WTC11 (cell line): ENCODE measurements at places on chromosomes 3 and 15.

- DNase-seq: no peak
These were observed 32.1 kb upstream of the PCSK6 start for GRCh38 chr15:101521591-101521990.

- DNase-seq: peak; percentile 65
These were observed 119.0 kb upstream of the RASGRP1 start for GRCh38 chr15:38683382-38684242.

DNA sequence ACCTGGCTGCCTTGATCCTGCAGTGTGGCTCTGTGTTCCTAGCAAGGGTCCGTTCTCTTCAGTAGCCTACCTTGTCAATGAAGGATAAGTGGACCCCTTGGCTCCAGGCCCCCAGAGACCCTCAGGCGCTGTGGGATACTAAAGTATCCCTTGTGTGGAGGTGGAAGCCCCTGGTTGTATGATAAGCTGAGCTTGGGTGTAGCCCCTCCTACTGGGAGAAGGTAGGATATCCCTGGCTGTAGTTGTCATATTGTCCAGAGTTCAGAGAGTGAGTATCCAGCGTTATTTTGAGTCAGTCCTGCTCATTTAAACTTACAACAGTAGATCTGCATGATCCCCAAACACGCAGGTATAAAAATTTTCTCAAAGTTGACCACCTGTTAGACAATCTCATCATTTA, 496.8 kb downstream of the CNTN4 start:
- no peak for DNase-seq

GRCh38 chr15:59255680-59256336, 49.2 kb downstream of the LDHAL6B start:
- no peak for DNase-seq

- no peak for DNase-seq
These were observed 52.5 kb upstream of the KCNMB2 start for GRCh38 chr3:178483704-178484103.

DNA sequence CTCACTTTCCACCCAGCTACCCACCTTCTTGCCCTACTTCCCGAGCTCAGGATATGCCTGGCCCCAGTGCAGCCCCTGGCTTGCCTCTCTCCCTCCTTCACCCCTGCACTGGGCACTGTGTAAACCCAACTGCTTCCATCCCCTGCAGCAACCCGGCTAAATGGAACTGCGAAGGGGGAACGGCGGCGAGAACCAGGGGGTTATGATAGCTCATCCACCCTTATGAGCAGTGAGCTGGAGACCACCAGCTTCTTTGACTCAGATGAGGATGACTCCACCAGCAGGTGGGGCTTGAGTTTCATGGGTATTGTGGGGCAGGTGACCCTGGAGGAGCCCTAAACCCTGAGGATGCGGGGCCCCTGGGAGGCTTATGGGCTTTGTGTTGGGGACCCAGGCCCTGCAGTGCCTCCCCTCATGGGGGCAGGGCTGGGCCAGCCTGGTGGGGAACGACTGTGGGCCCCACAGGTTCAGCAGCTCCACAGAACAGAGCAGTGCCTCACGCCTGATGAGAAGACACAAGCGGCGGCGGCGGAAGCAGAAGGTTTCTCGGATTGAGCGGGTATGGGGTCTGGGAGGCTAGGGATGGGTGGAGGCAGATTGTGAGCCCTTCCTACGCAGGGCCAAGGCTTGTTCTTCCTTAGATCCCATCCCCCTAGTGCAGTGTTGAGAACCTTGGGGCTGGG, 9.6 kb downstream of the DVL3 start:
- no peak for DNase-seq

DNA sequence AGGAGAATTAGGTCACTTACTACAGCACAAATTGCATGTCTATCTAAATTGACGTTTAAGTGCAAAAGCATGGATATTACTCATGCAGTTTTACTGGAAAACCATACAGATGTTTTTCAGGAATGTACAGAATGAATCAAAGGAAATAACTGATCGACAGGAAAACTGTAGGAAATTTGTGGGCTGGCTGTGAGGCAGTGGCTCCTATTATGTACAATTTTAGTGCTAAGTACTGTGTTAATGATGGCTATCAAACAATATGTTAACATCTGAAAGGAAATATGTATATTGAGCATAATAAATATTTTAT, 6.9 kb downstream of the NUDT16 start:
- no peak for DNase-seq

- DNase-seq: no peak
These were observed 143.4 kb downstream of the CLSTN2 start for GRCh38 chr3:140078343-140078742.

DNA sequence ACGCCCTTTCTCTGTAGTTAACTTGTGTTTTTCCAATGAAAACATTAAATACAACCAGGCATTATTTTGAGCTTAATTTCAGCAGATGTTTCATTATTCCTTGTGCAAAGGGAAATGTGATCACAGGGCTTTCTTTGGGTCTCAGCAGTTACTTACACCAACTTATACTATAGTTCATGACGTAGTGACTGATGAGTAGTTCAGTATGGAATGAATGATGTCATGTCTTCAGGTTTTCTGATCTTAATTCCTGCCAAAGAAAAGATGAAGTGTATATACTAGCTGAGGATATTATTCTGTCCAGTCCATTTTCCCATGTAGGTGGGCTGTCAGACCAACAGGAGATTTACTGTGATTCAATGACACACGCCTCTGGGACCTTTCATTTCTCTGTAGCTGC, 61.3 kb downstream of the MYRIP start:
- no peak for DNase-seq

DNA sequence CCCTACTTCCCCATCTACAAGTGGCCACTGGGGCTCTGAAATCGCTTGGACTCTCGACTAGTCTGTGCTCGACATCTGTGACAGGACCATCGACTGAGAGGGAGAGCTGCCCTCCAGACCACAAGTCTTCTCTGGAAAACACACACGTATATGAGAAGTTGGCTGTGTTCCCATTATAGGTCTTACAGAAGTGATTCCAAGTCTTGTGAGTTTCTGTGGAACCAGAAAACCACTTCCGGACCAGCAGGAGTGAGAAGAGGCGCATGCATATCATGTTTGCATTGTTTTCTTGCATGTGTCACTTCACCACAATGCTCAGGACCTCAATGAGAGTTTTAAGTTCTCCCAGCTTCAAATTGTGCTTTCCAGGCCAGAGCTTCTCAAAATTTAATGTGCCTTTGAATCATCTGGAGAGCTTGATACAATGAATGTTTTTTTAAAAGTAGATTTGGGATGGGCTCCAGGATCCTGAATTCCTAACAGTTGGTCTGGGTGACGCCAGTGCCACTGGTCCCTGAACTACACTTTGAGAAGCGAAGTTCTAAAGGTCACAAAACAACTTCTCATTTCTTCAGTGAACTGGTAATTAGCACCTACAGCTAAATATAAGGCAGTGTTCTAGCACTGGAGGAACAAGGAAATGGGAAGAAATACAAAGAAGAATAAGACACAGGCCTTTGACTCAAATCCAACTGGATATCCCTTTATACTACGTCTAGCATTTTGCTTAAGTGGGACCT, 15.7 kb downstream of the LIPC start:
- DNase-seq: no peak

DNA sequence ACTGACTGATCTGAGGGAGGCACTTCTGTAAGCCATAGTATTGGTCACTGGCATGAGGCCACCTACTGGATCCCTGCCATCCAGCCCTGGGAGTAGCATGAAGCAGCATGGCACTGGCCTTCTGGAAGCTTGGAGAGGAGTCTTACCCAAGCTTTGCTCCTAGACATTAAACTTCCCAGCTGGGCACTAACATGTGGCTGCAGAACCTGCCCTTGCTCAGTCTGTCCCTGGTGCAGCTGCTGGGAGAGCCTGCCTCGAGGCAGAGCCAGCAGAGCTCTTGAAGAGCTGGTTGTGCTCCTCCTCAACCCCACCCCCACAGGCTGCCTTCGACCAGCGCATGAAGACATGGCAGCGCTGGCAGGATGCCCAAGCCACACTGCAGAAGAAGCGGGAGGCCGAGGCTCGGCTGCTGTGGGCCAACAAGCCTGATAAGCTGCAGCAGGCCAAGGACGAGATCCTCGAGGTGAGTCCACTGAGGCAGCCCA, 17.1 kb upstream of the SNX22 start:
- no peak for DNase-seq

- DNase-seq: no peak
These were observed 52.5 kb downstream of the CLDN11 start for GRCh38 chr3:170471149-170471548.

GRCh38 chr3:73789825-73790444, 165.2 kb upstream of the PDZRN3 start:
- DNase-seq: no peak

DNA sequence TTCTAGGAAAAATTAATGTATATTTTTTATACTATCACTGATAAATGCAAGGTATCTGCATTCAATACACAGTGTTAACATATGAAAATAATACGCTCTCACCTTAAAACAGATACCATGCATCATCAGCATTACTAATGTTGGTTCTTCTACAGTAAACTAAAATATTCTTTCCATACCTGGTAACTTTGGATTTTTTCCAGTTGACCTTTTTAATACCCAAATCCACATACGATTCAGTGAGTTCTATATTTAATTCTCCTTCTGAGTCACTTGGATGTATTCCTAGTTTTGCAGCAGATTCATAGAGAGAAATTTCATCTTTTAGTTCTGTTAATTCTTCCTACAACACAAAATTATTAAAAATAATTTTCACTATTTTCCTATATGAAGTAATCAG, 29.9 kb downstream of the CEP152 start:
- no peak for DNase-seq

- DNase-seq: no peak
These were observed 487.5 kb upstream of the WNT5A start for GRCh38 chr3:55974421-55975165.

DNA sequence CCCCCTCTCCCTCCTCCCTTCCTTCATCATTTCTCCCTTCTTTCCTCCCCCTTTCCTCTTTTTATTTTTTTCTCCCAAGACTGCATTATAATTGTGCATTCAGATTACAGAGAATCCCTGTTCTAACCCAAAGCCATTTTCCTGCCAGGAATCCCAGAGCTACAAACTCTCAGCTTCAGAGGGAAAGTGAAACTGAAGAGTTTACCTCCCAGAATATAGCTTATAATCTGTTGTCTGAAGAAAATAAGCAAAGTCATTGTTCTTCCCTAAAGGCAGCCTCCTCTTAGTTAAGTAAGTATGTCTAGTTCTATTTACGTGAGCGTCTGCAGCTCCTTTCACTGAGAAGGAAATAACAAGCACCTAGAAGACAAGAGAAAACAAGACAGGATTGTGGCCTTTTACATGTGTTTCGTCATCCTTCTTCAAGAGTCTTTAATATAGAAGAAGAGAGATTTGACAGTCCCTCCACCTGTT, 97.2 kb downstream of the CHST2 start:
- no peak for DNase-seq

GRCh38 chr15:63677778-63678177, 80.6 kb downstream of the FBXL22 start:
- DNase-seq: no peak
